ENCODE measurements at places on chromosomes 2 and 18.
A peak's percentile ranks its signal among the peaks of the same experiment; 100 is the strongest.

DNA sequence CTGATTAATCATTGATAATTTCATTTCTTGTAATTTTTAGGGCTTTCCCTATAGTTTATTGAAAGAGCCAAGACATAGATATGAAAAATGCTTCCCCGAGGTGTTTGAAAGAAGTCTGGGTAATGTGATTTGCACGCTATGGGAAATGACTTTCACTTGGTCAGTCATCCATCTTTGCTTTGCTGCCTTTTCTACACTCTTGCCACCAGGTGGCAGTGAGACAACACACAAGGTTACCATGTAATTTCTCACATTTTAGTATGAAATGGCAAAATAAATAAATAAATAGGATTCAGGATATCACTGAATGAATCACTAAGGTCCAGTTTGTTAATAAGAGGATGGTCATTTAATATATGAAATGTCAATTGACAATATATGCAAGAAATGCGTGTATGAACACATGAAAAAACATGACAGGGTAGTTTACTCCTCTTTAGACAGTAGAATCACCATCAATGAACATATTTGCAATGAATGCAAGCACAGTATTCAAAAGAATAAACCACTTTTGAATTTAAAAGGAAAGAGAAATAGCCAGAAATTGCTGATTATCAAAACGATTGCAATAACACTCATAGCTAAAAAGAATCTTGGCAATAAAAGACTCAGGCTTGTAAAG lies 52.2 kb upstream of the KCNH7 start:
- peak; percentile 28 for DNase-seq

- DNase-seq: peak; percentile 13
Observed at GRCh38 chr2:117943013-117943672, 70.7 kb downstream of the CCDC93 start.

DNA sequence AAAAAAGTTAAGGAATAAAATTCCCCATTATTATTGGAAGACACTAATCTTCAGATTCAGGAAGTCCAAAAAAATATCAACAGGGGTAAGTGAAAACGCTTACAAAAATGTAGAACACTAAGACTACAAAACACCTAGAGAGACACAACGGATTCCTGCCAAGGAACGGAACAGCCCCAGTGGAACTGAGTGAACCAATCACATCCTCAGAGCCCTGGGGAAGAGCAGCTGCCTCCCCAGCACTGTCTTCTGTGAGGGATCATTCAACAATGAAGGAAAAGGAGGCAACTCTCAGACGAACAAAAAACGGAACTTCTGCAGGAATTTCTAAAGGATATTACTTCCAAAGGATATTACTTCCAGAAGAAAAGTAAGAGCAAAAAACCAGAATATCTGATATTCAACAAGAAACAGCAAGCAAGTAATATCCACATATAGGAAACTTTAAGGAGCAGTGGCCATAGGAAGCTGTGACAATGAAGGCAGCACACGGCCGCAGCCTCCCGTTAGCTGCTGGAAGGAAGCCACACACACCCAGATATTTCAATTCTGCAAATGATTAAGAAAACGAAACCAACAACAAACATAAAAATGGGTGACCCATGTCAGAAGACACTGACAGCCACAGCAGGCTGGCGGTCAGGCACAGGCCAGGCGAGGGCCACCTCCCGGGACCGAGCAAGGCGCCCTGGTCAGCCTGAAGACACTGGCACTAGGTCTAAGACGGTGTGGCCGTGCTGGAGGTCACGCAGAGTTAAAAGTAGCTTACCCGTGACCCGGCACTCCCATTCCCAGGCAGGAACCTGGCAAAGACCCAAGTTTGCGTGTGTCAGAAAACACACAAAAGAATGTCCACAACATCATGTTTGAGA lies 81.8 kb downstream of the HDAC4 start:
- no peak for DNase-seq

- DNase-seq: no peak
Observed at GRCh38 chr2:22950431-22950830, 434.5 kb upstream of the KLHL29 start.

GRCh38 chr2:217370391-217370790 lies 510.5 kb upstream of the TNP1 start:
- peak; percentile 17 for DNase-seq

DNA sequence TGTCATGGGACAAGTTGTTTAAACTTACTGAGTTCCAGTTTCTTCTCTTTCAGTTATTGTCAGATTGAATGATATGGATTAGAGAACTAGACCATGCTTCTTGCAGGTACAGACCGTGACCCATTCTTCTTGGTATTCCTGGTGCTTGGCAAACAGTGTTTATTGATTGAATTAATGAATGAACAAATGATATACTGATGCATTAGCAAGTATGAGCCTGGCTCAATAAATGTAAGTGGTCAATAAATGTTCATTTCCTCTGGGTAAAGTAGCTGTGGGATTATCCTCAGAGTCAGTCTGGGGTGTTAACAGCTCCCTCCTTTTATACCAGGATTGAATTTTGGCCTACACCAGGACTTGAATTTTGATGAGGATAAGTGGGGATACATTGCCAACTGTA lies 160.2 kb downstream of the ZEB2 start:
- DNase-seq: no peak

Data from AG08396 (cell line).